ENCODE measurements at places on chromosomes 4 and X. TPM values are rescaled to one million over a fixed set of nuclear protein-coding genes. Genes with fewer than 3 reads are reported as not detected.

The PNMA5 gene
- polyA plus RNA-seq: 0.51 TPM

- DNase-seq: no peak
These were observed 11.6 kb downstream of the ARHGAP24 start for GRCh38 chr4:85486425-85487086.

DNA sequence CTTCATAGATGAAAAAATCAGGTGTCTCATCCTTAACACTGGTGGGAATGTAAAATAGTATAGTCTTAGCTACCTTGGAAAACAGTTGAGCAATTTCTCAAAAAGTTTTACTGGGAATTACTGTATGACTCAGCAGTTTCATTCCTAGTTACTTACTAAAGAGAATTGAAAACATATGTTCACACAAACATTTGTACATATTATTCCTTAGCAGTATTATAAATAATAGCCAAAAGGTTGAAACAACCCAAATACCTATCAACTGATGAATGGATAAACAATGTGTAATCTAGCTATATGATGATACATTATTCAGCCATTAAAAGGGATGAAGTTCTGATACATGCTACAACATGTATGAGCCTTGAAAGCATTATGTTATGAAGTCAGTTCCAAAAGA is 41.7 kb downstream of the RBM46 start:
- no peak for DNase-seq

- no peak for DNase-seq
These were observed 178.6 kb upstream of the TBL1X start for GRCh38 chrX:9286234-9286633.

DNA sequence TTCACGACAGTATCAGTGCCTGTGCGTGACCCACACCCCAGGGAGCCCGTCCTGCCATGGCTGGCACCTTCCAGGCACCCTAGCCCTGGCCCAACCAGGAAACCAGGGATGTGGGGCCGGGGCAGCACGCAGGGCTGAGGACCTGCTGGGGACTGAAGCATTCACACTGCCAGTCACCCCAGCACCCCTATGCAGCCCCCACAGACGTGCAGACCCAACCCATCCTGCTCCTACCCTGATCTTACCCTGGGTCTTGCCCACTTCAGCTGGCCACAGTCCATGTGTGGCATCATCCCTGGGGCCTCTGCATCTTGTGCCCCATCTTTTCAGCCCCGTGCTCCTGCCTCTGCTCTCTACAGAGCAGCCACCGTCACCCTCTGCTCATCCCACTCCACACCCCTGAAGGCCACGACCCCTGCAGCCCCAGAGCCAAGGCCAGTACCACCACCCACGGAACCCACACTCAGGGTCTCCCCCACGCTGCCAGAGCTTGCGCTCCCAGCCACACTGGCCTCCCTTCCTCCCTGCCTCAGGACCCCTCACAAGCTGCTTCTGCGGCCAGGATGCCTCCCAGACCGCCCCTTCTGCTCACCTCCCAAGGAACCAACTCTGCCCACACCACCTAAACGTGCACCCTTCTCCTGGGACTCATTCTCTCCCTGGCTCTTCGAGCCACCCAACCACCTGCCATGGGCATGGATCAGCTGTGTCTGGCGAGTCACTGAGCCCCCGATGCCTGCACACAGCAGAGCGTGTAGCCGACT is 25.6 kb downstream of the GAK start:
- DNase-seq: no peak

The BANK1 gene
- polyA plus RNA-seq: 2.9 TPM

The CTAG2 gene
- not detected for polyA plus RNA-seq

DNA sequence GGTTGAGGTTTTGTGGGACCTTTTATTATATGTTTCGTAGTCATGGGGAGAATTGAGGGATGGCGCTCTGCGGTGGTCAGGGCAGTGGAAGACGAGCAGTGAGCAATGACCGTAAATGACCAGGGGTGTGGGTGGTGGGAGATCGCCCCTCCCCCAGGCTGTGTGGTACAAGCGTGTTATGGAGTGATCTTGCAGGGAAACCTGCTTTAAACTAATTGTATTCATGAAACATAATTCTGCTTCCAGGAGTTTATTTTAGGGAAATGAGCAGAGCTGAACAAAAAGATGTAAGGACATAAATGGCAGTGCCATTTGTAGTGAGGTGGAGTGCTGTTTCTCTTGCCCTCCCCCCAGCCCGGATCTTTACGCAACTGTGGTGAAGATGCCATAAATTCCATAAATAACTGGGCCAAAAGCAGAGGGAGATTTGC is 20.2 kb downstream of the GYG2 start:
- no peak for DNase-seq

- no peak for DNase-seq
These were observed 22.8 kb downstream of the CRMP1 start for GRCh38 chr4:5869966-5870619.

- no peak for DNase-seq
These were observed 3.5 kb downstream of the GPR34 start for GRCh38 chrX:41692162-41692749.

The VSIG4 gene
- polyA plus RNA-seq: 7.6 TPM

Data from renal pelvis (tissue), 12 donors.